ENCODE measurements at places on chromosomes 12 and 14.

DNA sequence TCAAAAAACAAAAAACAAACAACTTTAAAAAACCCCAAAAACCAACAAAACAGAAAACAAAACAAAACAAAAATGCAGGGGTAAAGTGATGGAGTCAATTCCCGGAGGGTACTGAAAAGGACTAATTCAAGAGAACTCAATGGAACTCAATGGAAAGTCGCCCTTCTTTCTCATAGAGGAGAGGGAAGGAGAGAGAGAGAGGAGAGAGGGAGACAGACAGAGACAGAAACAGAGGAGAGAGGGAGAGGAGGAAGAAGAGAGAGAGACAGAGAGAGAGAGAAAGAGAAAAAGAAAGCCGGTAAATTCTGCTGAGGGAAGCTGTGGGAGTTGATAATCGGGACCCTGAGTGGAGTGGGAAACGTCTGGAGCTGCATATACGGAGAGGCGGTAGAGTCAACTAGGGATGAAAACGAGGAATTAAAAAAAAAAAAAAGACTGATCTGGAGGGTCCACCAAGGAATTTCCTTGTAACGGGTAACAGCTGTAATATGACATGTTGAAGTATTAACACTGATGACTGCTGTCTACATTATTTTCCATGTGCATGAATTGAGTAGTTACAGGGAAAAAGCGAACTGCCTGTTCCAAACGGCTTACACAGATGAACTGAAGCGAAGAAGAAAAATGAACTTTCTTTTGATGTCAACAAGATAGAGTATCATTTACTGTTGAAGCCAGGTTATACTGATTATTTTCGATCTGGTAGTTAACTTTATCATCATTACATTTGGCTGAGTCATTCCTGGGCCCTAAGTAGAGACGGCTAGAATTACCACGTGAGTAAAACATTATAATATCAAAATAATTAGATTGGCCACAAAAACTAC is 934 bp upstream of the ZC2HC1C start:
- DNase-seq = no peak

DNA sequence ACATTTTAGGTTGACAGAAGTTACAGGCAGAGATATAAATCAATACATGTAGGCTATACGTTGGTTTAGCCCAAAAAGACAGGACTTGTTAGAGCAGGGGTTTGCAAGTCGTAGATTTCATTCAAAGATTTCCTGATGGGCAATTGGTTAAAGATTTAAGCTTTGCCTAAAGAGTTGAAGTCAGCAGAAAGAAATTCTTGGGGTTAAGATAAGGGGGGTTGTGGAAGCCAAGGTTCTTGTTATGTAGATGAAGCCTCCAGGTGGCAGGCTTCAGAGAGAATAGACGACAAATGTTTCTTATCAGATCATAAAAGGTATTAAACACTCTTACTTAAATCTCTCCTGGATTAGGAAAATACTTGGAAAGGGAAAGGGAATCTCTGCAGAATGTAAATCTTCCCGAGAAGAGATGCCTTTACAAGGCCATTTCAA is 510.8 kb downstream of the TMTC2 start:
- DNase-seq = no peak

DNA sequence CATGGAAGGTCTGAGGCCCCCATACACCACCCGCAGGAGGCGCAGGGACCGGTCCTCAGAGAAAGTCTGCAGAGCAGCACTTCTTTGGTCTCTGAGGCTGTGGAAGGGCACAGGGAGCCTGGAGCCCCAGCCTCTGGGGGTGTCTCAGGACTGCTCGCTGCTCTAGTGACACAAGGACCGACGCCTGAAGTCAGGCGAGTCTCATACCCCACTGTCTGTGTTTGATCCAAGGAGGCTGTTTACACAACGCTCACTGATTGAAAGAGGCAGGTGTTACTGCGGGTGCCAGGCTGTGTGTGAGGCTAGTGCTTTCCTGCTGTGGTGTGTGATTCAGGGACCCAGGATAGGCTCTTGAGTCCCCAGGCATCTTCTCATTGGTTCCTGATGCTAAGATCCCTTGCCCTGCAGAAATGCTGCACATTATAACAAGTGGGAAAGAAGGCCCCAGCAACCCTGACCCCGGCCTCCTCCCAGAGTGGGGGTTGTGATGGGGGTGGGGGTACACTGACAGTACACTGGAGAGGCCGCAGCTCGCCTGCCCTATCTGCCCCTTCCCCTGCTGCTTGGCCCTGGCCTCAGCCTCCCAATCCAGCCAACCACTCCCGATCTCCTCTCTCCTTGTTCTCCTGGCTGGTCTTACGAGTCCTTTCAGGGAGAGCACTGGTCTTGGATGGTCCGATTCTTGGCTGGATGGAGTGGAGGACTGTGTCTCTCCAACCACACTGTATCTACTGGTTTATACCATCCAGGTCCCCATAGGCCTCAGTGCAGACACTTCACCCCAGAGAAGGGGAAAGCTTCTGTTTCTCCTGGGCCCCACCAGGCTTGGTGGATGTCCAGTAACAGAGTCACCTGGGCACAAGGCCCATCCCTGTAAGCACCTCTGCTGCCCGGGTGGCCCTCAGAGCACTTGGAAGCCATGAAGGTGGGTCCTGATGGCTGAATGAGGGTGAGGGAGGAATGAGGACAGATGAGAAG is 6.6 kb downstream of the CACNA2D4 start:
- DNase-seq = no peak

DNA sequence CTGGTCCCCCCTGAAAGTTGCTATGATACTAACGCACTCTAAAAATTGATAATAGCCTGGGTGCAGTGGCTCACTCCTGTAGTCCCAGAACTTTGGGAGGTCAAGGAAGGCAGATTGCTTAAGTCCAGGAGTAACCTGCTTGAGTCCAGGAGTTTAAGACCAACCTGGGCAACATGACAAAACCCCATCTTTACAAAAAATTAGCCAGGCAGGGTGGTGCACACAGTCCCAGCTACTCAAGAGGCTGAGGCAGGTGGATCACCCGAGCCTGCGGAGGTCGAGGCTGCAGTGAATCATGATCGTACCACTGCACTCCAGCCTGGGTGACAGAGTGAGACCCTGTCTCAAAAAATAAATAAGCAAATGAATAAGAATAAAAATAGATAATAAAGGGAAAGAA is 42.9 kb downstream of the HEATR5A start:
- DNase-seq = no peak

DNA sequence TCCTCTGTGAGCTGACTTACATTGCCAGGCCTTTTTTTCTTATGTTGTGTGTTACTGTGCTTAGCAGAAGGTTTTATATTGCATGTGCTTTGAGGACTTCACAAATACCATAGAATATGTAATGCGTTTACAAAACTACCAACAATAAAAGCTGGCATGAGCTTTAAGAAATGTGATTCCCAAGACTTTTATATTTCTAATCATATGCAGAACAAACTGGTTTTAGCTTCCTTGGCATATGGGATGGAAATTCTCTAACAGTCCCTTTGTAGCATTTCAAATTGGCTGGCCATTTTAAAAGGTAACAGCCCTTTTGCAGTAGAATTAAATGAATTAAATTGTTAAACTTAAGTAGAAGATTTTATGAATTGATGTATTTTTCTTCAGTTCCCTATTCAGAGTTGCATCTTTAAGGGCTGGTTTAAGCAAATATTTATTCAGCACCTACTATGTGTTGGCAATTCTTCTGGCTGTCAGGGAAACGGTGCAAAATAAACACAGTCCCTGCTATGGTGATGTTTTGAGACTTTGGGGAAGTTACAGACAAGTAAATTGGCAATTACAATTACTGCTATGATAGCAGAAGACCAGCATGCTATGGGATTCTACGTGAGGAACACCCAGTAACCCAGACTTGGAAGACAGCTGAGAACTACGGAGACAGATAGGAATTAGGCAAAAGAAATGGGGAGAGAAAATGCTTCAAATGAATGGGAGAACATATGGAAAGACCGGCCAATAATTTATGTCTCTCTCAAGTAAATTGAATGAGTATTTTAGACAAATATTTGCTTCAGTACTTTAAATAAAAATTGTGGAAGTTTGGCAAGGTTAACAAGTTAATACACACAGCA is 446.4 kb downstream of the EGLN3 start:
- no peak for DNase-seq

GRCh38 chr12:12735301-12735700 is 18.1 kb downstream of the CDKN1B start:
- DNase-seq = no peak

DNA sequence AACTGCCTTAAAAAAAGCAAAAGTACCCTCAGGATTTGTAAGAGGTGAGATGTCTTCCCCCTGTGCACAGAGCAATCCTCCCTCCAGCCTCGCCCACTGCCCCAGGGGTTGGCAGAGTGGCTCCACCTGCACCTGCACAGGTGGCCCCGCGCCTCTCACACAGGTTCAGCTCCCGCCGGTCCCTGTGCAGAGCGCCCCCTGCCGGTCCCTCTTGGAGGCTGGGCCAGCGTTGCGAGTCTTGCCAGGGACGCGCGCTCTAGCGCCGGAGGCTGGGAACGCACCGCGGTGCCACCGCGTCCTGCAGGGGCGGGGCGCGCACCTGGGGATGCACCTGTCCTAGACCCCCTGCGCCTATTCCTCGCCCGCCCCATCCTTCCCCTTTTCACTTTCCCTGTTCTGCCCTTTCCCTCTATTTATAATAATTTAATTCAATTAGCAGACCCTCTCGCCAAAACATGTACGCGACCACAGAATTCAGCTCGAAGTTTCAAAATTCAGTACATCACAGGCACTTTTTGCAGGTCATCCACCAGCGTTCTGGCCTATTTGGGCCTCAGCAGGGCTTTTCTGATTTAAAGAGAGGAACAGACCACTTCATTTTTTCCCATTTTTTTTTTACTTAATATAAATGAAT is 618.6 kb downstream of the AACS start:
- no peak for DNase-seq

GRCh38 chr12:12902036-12902435 is 10.7 kb downstream of the GPRC5A start:
- no peak for DNase-seq

DNA sequence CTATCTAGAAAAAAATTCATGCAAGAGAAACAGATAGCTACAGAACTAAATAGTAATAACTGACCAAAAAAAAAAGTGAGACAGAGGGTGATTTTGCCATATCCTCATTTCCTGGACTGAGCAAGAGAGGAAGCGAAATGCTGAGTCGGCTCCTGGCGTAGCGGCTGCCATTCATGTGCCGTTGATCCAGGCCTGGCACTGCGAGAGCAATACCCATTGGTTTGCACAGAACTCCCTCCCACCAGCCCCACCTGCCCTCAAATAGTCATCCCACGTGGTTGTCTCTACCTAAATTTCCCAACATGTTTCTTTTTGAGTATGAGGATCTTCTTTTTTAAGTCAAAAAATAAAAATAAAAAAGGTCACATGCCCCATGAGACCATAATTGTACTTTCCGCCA is 9.4 kb upstream of the WNT5B start:
- no peak for DNase-seq

GRCh38 chr12:76042147-76042546 is 10.6 kb upstream of the PHLDA1 start:
- no peak for DNase-seq

GRCh38 chr14:67357969-67358354 is 1.6 kb downstream of the ATP6V1D start:
- DNase-seq = no peak

- no peak for DNase-seq
These were observed 5.2 kb upstream of the RNASE6 start for GRCh38 chr14:20775901-20776300.

DNA sequence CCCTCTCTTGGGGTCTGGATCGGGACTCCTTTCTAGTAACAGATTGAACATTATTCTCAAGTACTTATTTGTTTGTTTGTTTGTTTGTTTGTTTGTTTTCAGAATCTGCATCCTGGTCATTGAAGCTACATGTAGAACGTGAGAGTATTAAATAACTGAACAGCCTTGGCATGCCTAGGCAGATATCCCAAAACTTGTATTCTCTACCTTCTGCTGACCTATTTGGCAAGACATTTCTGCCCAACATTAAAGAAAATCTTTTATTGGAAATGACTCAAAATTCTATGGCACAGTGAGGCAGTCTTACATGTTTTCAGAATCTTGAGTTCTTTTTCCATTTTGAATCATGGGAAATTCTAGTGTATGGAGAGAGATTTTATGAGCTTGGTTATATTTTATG is 165.1 kb upstream of the CNOT2 start:
- no peak for DNase-seq

DNA sequence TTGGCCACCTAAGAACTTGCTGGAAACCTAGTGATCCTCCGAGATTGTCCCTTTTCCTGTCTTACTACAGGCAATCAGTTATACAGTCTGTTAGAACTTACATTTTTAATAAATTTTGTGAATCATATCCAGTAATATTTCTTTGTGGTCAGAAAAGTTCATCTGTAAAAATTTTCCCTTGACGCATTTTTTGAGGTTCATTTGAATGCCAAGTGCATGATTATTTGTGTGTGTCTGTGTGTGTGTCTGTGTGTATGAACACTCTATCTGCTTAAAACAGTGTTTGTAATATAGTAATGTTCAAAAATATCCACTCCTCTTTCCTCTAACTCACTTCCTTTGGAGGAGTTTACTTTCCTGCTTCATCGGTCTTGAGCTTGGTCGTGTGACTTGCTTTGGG is 468.7 kb upstream of the FLRT2 start:
- no peak for DNase-seq

Measured in activated CD4-positive, alpha-beta T cell treated with anti-CD3 and anti-CD28 coated beads, Interleukin-2, amount 50 U/mL, for 4 hours (primary cell).